ENCODE measurements at places on chromosomes 13 and 19. TPM values are rescaled to one million over a fixed set of nuclear protein-coding genes. Genes with fewer than 3 reads are reported as not detected.

LMTK3 gene
- not detected for polyA plus RNA-seq

SHISA7 gene
- polyA plus RNA-seq: 0.14 TPM

FFAR3 gene
- 0.08 TPM for polyA plus RNA-seq

TJP3 gene
- polyA plus RNA-seq: 0.46 TPM

CNFN gene
- not detected for polyA plus RNA-seq

RNF225 gene
- polyA plus RNA-seq: not detected

GRK1 gene
- 0.28 TPM for polyA plus RNA-seq

GTF2F2 gene
- 17.4 TPM for polyA plus RNA-seq

RASGRP4 gene
- 2.3 TPM for polyA plus RNA-seq

CEACAM19 gene
- 8.0 TPM for polyA plus RNA-seq
